ENCODE measurements at places on chromosomes 7 and 10.

DNA sequence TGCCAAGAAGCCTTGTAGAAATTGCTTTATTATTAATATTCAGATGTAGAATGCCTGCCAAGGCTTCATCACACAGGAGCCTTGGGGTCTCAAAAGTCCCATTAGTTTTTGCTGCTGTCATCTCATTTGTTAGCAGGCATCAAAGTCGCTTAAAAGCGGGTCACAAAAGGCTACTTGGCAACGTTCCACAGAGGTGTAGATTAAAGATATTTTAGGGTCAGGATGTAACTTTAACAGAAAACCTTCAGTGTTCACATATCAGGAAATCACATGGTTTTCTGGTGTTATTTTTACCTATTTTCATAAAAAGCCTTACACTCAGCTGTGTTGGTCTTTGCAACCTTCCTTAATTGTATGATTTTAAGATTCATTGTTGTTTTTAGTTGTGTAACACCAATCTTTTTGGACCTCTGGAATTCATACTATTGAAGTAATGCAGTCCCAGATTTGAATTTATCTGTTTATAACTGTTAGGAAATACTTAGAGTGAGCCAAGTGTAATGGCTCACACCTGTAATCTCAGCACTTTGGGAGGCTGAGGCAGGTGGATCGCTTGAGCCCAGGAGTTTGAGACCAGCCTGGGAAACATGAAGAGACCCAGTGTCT is 65.3 kb downstream of the TET1 start:
- DNase-seq, result no peak

- no peak for DNase-seq
These were observed 58.1 kb upstream of the TES start for GRCh38 chr7:116152276-116152675.

- DNase-seq, result no peak
These were observed 142.1 kb upstream of the ZNF438 start for GRCh38 chr10:31173752-31174151.

- DNase-seq, result no peak
These were observed 74.6 kb upstream of the EGFR start for GRCh38 chr7:54944179-54944578.

DNA sequence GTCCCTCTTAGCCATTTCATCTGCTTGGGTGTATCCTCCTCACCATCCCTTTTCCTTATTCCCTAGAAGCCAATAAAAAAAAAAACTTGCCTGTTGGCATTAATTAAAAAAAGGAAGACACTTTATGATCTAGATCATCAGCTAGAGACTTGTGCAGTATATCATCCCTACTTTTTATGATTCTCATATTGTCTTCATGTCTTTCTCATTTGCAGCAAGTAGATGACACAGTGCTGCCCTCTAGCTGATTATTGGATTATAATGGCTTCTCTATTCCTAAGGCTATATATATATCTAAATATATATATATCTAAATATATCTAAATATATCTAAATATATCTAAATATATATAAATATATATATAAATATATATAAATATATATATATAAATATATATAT is 272.4 kb upstream of the LRGUK start:
- DNase-seq, result no peak

DNA sequence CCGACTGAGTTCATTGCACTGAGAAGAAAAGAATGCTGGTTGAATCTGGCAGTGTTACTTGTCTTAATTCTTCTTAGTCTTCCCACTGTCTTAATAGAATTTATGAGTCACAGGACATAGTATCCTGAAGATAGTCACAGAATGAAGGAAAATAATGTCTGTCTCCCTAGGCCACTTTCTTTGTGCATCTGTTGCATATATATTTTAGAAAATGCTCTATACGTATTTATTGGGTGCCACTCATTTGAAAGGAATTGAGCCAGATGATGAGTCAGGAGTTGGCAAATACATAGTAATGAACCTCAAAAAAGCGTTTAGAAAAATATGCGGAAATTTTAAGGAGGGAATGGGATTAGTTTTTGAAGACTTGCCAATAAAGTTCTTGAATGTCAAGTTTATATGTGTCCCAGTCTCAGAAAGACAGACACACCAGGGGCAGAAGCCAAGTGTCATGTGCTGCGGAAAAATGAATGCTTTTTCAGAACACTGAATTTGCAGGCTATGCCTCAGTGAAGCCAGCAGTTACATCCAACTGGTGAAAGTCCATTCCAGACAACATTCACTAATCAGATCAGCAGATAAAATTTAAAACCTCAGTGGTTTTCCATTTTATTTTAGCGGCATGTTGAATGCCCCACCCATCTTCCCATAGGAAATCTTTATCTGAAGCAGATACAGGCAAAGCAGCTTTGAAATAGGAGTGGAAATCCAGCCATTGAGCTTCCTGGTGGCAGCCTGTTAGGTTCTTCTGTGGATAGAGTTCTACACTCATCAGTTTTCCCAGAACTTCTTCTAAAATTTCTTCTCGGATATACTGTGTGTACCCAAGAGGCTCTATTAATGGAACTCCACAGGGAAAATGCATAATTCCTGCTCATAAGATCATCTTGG is 308.4 kb downstream of the BICC1 start:
- no peak for DNase-seq

GRCh38 chr7:32175099-32175498 is 104.9 kb upstream of the PDE1C start:
- no peak for DNase-seq

DNA sequence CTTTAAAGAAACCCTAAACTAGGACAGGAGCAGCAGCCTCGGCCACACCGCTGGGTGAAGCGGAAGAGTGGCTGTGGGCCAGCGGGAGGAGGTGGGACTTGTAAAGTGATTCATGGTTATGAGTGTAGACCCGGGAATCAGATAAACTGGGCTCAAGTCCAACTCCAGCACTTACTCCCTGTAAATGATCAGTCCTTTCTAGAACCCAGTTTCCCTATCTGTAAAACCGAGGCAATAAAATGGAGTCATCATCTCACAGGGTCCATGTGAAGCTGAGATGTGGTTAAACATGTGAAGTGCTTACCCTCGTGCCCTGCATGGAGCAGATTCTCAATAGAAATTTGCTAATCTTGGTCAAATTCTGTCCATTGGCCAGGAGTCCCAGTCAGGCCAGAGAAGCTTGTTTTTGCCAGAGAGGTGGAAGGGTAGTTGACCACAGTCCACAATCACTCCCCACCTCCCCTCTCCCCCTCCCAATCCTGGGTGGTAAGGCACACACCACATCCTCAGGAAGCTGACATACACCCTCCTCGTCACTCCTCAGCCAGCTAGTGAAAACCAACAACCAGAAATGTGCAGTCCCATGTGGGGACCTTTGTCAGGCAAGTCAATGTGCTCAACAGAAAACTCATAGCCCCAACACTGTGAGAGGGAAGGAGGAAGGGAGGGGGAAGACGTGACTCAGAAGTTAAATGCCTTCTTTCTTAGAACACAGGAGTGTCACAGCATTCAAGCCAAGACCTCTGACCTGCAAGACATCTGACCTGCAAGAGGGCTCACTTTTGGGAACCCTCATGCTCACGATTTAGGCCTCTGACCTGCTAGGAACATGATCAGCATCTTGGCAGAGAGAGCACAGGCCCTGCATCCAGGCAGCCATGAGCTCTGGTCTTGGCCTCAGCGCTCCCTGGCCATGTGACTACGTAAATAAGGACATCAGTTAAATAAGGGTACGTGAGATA is 145.1 kb downstream of the PLXNA4 start:
- no peak for DNase-seq

GRCh38 chr10:19922236-19922963 is 106.2 kb downstream of the PLXDC2 start:
- DNase-seq, result no peak

DNA sequence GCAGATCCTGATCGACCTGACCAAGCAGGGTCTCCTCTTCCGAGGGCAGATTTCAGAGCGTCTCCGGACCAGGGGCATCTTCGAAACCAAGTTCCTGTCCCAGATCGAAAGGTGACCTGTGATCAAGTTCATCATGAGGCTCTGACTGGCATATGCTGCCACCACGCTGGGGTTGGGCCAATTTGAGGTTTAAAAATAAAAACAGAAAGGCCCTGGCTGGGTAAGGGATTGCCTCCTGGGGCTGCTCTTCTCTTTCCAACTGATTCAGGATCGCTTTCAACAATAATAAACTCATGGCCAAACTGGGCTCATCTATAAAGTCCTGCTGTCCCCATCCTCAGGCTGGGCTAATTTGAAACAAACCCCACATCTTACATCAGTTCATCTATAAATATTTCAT is 17.1 kb upstream of the HK1 start:
- no peak for DNase-seq

DNA sequence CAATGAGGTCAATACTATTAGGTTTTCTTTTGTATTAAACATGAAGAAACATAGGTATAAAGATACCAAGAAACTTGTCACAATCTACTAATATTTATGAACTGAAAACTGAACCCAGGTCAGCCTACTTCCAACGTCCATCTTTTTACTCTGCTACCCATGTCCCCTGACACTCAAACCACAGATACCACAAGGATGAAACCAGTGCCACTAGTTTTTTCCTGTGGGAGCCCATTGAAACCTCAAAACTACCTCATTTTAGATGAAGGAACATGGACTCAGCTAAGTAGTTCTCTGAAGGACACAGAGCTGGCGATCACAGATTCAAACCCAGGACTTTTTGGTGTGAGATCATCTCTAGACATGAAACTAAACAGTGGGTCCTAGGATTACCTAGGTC is 6.8 kb downstream of the TET1 start:
- no peak for DNase-seq

DNA sequence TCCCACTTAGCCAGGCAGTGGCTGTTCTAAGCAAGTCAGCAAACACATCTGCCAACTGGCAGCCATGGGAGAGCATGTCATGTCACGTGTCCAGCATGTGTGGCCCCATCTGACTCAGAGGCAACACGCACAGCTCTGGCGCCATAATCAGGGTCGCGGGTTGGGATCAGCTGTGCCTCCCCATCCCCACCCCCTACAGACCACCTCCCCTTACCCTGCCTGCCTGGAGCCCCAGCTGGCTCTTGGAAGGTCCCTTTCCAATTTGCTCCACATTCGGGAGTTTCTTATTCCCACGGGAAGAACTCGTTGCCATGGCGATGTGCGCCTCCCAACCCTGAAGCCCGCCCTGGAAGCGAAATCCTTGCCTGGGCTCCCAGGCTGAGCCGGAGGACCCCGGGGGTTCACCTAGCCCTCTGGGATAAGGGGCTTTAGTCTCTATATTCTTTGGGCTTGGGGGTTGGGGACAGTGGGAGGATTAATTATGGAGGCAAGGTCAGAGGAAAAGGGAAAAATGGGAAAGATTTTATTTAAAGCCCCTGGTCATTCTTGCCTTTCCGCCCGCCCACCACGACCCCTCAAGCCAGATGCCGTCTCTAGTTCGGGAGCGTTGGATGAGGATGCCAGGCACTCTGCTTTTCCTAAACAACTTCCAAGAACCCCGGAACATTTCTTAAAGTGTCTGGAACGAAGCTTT is 283.7 kb downstream of the ZEB1 start:
- DNase-seq, result no peak

GRCh38 chr10:4622384-4622783 is 203.6 kb upstream of the AKR1E2 start:
- no peak for DNase-seq

GRCh38 chr7:106840342-106840741 is 24.7 kb upstream of the PIK3CG start:
- DNase-seq, result no peak

DNA sequence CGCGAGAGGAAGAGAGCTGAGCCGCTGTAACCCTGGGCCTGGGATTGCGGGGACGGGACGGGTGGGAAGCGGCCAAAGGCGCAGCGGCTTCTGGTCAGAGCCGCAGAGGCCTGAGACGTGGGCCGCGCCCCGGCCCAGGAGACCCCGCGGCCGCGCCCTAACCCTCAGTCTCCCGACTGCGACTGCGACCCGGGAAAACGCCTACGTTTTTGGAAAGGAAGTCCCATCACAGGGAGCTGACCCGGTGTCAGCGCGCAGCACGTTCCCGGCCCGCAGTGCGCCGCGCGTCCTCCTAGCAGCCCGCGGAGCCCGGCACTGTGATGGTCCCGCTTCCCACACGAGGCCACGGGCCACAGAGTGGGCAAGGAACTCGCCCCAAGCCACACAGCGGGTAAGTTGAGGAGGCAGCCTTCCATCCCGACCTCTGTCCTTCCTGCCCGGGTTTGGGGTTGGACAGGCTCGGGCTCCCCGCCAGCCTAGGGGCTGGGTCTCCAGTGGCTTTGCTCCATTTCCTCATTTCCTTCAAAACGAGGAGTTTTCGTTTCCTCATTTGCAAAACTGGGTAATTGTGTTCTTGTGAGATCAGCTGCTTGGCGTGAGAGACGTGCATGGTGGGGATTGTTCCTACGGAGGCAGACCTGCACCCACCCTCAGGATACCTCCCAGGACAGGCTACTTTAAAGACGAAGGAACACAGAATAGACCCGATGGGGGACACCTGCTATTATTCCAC is 1.2 kb downstream of the GPNMB start:
- peak; percentile 82 for DNase-seq

DNA sequence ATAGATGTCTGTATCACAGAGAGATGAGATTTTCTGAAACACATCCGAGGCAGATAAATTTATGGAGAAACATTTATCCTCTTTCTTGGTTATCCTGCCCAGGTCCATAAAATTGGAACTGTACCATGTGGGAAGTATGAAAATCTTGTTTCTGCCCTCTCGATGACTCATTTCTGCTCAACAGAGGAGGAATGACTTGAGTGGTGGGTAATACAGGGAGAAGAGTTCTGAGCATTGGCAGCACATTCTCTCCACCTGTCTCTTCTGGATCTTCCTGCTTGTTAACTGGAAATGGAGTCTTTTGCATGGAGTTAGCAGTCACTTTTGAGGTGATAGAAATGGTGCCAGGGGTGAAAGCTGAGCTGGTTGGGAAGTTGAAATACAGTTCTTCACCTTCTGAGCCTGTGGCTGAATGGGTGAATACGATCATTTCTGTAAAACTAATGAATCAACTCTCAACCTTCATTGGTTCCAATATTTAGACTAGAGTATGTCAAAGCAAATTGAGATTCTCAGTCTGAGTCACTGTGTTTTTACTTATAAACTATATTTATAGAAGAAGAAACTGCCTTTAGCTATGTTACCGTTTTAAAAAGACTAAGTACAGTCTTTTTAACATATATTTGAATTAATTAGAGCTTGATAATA is 945.5 kb downstream of the SORCS3 start:
- no peak for DNase-seq

DNA sequence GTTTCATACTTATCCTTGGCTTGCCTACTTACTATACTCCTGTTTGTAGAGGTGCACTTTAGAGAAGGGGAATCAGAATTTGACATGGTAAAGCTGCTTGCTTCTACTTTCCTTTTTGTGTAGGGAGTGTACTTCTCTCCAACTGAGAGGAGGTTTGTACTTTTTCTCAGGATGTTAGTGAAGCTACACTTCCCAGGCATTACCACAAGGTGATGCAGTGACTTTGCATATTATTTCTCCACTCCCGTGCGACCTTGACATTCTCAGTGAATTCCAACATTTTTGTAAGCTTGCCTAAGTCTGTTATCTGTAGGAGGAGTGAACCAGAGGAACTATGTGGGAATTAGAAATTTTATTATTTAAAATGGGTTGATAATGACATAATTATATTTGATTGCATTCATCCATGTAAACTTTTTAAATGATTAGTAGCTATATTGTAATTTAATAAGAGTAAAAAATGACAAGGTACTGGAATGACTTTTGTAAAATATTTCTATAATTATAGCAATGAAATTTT is 5.2 kb downstream of the TAX1BP1 start:
- DNase-seq, result no peak

Measured in cardiac septum (tissue), 1 donor.